Cerebellum (tissue), 4 donors: ENCODE measurements at places on chromosomes 6 and 20. TPM values are rescaled to one million over a fixed set of nuclear protein-coding genes. Genes with fewer than 3 reads are reported as not detected.

DNA sequence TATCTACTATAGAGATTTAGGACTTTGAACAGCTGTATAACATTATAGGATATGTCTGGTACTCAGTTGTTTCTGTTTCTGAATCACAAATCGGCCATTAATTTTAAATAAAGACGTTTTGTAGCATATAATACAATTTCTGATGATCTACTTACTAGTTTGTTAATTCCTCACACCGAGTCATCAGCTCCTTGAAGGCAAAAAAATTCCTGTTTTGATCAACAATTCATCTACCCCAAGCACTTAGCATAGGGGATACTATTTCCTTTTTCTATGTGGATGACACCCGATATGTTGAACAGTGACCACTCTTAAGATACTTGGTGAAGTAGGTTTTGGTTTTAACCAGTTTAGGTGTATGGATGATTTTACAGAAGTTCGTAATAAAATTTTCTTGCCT is 107.3 kb downstream of the NCOA3 start:
- DNase-seq: no peak

GRCh38 chr6:138427701-138428100 is 23.7 kb downstream of the HEBP2 start:
- DNase-seq: no peak

DNA sequence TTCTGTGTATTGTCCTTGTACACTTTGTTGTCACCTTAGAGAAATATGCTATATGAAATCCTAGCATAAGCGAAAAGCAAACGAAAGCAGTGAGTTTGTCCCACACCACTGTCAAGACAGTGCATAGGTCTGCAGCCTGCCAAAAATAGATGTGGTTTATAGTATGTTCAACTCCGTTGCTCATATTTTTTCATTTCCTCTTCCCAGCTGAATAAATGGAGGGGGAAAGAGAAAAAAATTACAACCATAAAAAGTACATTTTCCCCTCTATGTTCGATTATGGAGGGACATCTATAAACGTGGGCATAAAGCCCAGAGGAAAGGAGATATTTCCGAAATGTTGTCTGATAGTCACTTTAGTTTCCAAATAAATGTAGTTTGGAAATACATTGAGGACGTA is 25.8 kb downstream of the PRL start:
- no peak for DNase-seq

GRCh38 chr6:95768539-95768938 is 191.2 kb downstream of the MANEA start:
- no peak for DNase-seq

- no peak for DNase-seq
Measured at GRCh38 chr20:60038400-60039008, 80.3 kb downstream of the CDH26 start.

GRCh38 chr6:151118461-151119123 is 121.2 kb upstream of the AKAP12 start:
- DNase-seq: no peak

- DNase-seq: peak; percentile 46
Measured at GRCh38 chr6:82057846-82058554, 189.5 kb downstream of the IBTK start.

The SRMS gene
- not detected for total RNA-seq

The OR12D3 gene
- total RNA-seq: not detected

The FOXA2 gene
- total RNA-seq: not detected

The DDX43 gene
- total RNA-seq: 0.54 TPM

The MACROD2 gene
- 58.1 TPM for total RNA-seq
